HepG2 (cell line): ENCODE measurements at places on chromosomes 5 and 9.

DNA sequence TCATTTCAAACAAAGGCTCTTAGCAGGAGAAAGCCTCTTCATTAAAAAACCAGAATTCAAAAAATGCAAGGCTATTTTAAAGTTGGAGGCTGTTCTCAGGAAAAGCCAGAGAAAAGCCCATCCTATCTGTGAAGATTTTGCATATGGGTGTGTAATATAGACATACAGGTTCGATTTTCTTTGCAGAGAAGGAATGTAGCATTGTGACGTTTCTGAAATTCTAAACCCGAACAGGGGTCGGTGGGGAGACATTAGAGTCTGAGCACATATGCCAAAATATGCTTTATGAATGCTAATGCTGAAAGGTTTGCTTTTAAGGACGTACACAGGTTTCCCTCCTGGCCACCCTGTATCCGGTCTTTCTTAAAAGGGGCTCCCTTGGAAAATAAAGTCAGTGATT lies 363.1 kb upstream of the PAPPA start:
- no peaks in the 10 kb centered on the region for H3K36me3 ChIP-seq
- no peaks in the 10 kb centered on the region for H3K27me3 ChIP-seq
- H3K27ac ChIP-seq, result no peak overlapping the region
- DNase-seq, result no peak
- H3K4me3 ChIP-seq, result no peak overlapping the region
- no peaks in the 10 kb centered on the region for H3K4me1 ChIP-seq

DNA sequence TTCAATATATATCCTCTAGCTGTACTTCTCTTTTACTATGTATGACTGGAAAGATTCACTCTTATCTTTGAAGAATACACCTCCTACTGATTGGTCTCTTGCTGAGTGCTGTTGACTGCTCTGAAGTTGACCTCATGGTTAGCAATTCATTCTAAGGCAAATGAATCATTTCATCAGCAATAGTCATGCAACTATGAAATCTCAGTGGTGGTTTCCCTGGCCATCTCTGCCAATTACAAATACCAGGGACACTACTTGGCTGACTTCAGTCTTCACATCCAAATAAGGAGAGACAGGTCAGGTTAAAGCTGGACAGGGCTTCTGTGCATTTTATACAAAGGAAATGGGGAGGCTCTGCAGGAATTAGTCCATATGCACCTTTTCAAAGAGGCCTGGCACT lies 333.5 kb upstream of the ACTBL2 start:
- H3K4me1 ChIP-seq, result no peaks in the 10 kb centered on the region
- no peak overlapping the region for H3K27ac ChIP-seq
- H3K27me3 ChIP-seq, result no peaks in the 10 kb centered on the region
- no peak for DNase-seq

DNA sequence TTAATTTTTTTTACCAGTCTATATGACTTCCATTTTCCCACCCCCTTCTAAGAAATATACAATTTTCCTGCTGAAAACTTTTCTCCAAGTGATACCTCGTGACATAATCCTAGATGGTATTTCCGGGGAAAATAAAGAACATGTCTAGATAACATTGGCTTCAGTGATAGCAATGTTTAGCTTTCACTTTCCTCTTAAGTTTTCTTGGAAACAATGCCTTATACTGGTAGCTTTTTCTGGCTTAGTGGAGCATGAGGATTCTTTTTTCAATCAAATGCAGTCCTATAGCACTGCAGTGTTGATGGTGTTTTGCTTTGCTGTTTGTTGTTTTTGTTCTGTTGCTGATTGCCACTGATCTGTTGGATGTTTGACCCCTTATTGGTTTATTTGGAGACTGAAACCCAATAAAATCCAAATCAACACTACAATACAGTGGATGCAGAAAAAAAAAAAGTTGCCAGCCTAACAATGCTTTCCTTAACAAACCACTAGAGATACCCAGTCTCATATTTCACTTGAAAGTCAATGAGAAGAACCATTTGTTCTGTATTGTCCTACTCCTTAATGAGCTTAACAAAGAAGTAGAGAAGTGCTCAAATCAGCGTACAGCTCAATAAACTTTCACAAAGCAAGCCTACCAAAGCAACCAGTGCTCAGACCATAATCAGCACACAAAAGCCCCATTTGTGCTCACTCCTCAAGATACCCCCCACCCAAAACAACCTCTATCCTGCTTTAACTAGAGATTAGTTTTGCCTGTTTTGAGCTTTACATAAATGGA lies 74.2 kb upstream of the GRAMD2B start:
- no peak overlapping the region for H3K27ac ChIP-seq
- H3K36me3 ChIP-seq, result no peaks in the 10 kb centered on the region
- DNase-seq, result no peak
- H3K4me3 ChIP-seq, result no peak overlapping the region
- H3K27me3 ChIP-seq, result no peaks in the 10 kb centered on the region; the same call in 2 of the 3 replicates
- H3K4me1 ChIP-seq, result peaks cover 2% of the 10 kb centered on the region

DNA sequence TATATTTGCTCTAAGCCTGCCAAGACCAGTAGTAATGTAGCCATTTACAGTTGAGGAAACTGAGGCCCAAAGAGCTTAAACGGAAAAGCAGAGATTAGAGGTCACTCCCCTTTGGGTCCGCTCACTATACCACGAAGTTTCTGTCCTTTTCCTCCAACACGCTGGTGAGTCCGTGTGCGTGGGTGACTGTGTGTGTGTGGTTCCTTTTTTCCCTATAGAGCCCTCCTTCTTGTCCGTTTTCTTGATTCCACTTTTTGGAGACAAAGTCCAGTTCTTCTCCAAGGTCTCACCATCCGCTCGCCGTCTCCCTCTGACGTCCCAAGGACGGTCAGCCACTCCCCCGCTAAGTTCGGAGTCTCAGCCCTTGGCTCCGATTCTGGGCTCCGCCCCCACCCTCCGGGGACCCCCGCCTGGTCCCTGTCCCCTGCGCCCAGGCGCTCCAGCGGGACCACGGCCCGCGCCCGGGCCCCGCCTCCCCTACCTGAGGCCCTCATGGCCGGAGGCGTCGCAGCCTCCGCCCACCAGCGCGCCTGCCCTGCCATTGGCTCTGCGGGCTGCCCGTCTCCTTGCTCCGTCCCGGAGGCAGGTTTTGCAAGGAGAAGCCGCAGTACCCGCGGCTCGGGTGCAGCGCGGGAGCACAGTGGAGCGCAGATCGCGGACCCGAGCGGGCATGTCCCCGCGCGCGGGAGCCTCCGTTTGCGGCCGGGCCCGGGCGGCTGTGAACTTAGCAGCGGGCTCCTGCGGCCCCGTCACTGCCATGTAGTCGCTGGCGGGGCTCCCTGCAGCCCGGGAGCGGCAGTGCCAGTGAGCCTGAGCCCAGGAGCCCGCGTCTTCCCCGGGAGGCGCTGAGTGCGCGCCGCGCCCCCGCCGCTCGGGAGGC lies at the start of gene MAST4:
Gene MAST4 (plus strand): TSS at position 638 of the 880 bp plus-strand sequence. CDS start 263 bp downstream, outside the sequence.
- peaks cover 8% of the 10 kb centered on the region; the same call in 1 of the 2 replicates for H3K4me1 ChIP-seq
- H3K27me3 ChIP-seq, result peaks cover 33% of the 10 kb centered on the region
- H3K36me3 ChIP-seq, result no peaks in the 10 kb centered on the region
- H3K27ac ChIP-seq, result no peak within 1 kb of the TSS
- peak; percentile 50 for DNase-seq

DNA sequence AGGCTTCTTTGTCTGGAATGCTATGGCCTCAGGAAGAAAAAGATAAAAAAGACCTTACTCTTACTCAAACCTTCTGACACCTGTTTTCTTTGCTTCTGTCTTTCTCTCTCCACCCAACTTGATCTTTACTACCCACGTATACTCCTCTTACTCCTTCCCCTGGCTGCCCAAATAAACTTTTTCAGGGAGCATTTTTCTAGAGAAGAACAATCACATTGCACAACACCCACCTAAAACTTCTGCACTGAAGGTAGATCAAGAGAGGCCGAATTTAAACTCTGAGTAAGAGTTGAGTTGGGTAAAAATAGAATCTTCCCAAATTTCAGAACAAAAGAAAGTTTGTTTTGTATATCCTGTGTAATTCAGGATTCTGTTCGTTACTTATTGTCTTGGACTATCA lies 3.9 kb downstream of the TEX48 start:
- H3K4me1 ChIP-seq, result peaks cover 8% of the 10 kb centered on the region
- H3K4me3 ChIP-seq, result no peak overlapping the region
- no peak for DNase-seq
- no peak overlapping the region for H3K27ac ChIP-seq
- H3K36me3 ChIP-seq, result no peaks in the 10 kb centered on the region

GRCh38 chr5:126186210-126186609 lies 237.0 kb upstream of the GRAMD2B start:
- no peaks in the 10 kb centered on the region for H3K27me3 ChIP-seq
- no peak overlapping the region for H3K27ac ChIP-seq

DNA sequence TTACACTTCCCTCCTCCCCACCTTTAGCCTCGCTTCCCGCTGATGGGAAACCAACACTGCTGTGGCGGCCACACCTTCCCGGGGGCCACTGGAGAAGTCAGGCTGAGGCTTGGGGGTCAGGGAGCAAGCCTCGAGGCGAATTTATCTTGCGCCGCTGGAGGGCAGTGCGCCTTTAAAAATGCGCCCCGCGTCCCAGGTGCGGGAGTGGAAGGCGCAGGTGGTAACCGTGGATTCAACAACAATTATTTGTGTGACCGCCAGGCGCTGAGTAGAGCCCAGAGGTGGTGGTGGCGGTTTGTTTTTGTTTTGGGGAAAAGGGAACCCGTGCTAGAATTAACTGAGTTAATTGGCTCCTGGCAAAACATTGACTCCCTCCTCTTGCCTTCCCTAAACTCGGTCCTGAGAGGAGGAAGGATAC lies 1.1 kb downstream of the CFAP77 start:
- peaks cover 37% of the 10 kb centered on the region for H3K4me1 ChIP-seq
- no peak overlapping the region for H3K4me3 ChIP-seq
- DNase-seq, result peak; percentile 54
- H3K27me3 ChIP-seq, result peaks cover 57% of the 10 kb centered on the region; the same call in 2 of the 3 replicates
- no peaks in the 10 kb centered on the region for H3K36me3 ChIP-seq

DNA sequence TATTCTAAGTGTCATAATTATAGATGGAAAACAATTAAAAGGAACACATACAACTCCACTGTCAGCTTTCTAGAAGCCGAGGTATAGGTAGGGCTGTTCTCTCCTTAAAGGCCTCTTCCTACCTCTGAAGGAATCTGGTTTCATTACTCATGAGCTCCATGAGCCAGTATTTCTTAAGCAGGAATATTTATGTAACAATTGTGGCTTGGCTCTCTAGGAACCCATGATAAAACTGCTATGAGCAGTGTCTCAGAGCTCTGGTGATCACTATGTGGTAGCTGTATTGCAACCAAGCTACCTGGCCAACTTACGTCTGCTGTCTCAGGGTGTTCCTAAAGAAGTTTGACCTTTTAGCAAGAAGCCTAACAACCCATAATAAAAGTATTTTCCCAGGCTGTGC lies 157.7 kb downstream of the CEP120 start:
- no peak overlapping the region for H3K4me3 ChIP-seq
- H3K27me3 ChIP-seq, result no peaks in the 10 kb centered on the region
- no peaks in the 10 kb centered on the region for H3K4me1 ChIP-seq
- no peaks in the 10 kb centered on the region for H3K36me3 ChIP-seq
- no peak overlapping the region for H3K27ac ChIP-seq

DNA sequence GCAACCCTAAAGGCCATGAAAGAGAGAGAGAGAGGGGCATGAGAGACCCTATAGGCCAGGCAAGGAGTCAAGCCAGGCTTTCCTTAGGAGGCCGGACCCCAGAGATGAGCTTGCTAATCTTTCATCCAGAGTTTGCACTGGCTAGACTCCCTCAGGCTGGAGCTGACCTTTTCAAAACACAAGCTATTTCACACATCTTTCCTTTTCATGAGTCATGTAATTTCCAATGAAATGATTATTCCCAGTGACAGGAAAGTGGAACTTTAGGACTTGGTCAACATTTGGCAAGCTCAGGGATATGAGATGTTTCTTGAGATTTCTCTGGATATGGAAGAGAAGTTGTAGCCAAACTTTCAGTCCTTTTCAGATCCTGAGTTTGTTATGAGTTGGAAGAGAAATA lies 117.7 kb downstream of the TARS1 start:
- no peak for DNase-seq
- H3K4me1 ChIP-seq, result peaks cover 11% of the 10 kb centered on the region; the same call in 1 of the 2 replicates
- H3K36me3 ChIP-seq, result no peaks in the 10 kb centered on the region
- no peak overlapping the region for H3K4me3 ChIP-seq
- H3K27ac ChIP-seq, result no peak overlapping the region

DNA sequence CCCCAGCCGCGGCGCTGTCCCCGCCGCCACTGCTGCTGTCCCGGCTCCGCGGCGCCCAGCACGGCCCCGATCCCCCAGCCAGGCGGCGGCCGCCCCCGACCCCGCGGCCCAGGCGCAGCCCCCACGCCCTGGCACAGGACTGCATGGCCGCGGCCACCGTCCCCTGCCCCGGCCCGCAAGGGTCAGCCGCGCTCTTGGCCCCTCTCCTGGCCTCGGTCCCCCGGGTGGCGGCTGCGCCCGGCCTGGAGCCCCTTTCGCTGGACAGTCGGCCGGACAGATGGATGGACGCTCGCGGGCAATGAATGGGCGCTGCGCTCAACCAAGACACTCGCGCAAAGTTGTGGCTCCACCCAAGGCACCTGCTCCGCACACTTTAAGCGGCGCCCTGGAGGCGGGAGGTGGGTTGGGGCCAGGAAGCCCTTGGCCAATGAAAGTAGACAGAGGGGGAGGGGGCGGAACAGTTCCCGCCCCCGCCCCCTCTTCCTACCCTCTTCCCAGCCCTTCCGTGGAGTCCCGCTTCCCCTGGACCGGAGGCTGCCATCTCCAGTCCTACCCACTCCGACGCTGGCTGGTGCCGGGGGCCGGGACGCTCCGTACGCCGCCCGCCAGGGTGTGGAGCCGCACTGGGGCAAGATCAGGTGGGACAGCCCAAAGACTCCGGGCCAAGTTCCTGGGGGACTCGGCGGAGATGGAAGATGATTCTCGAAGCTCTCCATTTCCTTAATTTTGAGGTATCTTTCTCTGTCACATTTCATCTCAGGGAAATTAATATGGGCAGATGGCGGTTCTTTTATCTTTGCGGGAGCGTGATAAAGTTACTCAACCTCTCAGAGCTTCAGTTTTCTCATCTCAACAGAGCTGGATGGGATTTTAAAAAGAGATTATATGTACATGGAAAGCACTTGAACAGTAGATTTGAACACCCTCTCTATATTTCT lies at the start of gene GLDC:
Gene GLDC (minus strand): TSS at position 375 of the 938 bp plus-strand sequence. CDS start 230 bp downstream, at position 145.
- peak within 1 kb of the TSS; percentile 72 for H3K27ac ChIP-seq
- no peaks in the 10 kb centered on the region for H3K27me3 ChIP-seq
- DNase-seq, result peak; percentile 90

- DNase-seq, result no peak
- no peak overlapping the region for H3K4me3 ChIP-seq
- no peak overlapping the region for H3K27ac ChIP-seq
- H3K27me3 ChIP-seq, result no peaks in the 10 kb centered on the region
- H3K4me1 ChIP-seq, result peaks cover 25% of the 10 kb centered on the region
- no peaks in the 10 kb centered on the region for H3K36me3 ChIP-seq
Measured at GRCh38 chr9:69097064-69097463, 61.5 kb downstream of the FXN start.

- H3K36me3 ChIP-seq, result no peaks in the 10 kb centered on the region
- DNase-seq, result no peak
- H3K27me3 ChIP-seq, result no peaks in the 10 kb centered on the region
- H3K27ac ChIP-seq, result no peak overlapping the region
- H3K4me3 ChIP-seq, result no peak overlapping the region
- H3K4me1 ChIP-seq, result peaks cover 36% of the 10 kb centered on the region
Measured at GRCh38 chr5:68260467-68260866, 44.9 kb downstream of the PIK3R1 start.

- DNase-seq, result no peak
- H3K27ac ChIP-seq, result no peak overlapping the region
- peaks cover 50% of the 10 kb centered on the region; the same call in 2 of the 3 replicates for H3K36me3 ChIP-seq
- no peaks in the 10 kb centered on the region for H3K4me1 ChIP-seq
- no peak overlapping the region for H3K4me3 ChIP-seq
Measured at GRCh38 chr5:134133995-134134541, 19.6 kb downstream of the TCF7 start.
